Activated CD8-positive, alpha-beta T cell treated with anti-CD3 and anti-CD28 coated beads for 36 hours (primary cell): ENCODE measurements at places on chromosomes 13 and 19. TPM values are rescaled to one million over a fixed set of nuclear protein-coding genes. Genes with fewer than 3 reads are reported as not detected.

- no peak overlapping the region for H3K27ac ChIP-seq
- H3K4me3 ChIP-seq = no peak overlapping the region
- no peaks in the 10 kb centered on the region for H3K27me3 ChIP-seq
- peak; percentile 60 for DNase-seq
- H3K36me3 ChIP-seq = peaks cover 14% of the 10 kb centered on the region
Measured at GRCh38 chr19:43651758-43652545, 12.3 kb upstream of the CADM4 start.

DNA sequence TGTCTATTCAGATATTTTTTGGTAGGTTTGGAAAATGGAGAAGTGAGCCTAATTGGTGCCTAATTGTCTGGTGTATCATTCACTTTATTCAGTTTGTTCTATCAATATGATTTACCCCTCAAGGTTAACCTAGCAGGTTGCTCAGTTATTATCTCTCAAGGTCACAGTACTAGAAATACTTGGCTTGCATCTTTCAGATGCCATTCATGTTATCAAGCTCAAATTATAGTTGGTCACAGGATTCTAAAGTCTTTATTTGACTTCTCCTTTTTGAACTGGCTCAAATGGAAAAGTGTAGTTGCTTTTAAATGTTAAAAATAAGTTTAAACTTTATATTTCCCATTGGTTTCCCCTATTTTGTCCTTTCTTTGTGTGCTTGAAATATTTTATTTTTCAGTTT, 2.6 kb downstream of the KCNRG start:
- no peaks in the 10 kb centered on the region for H3K27me3 ChIP-seq
- H3K4me3 ChIP-seq = no peak overlapping the region
- DNase-seq = no peak
- H3K4me1 ChIP-seq = peaks cover 16% of the 10 kb centered on the region

GRCh38 chr13:28609926-28610325, 49.0 kb upstream of the POMP start:
- H3K36me3 ChIP-seq = no peaks in the 10 kb centered on the region
- H3K27me3 ChIP-seq = no peaks in the 10 kb centered on the region
- no peak overlapping the region for H3K27ac ChIP-seq
- H3K4me1 ChIP-seq = peaks cover 20% of the 10 kb centered on the region
- no peak overlapping the region for H3K4me3 ChIP-seq

The TEX101 gene
- not detected for total RNA-seq

The DCLK1 gene
- not detected for total RNA-seq
